ENCODE measurements at places on chromosomes 13 and 19.

DNA sequence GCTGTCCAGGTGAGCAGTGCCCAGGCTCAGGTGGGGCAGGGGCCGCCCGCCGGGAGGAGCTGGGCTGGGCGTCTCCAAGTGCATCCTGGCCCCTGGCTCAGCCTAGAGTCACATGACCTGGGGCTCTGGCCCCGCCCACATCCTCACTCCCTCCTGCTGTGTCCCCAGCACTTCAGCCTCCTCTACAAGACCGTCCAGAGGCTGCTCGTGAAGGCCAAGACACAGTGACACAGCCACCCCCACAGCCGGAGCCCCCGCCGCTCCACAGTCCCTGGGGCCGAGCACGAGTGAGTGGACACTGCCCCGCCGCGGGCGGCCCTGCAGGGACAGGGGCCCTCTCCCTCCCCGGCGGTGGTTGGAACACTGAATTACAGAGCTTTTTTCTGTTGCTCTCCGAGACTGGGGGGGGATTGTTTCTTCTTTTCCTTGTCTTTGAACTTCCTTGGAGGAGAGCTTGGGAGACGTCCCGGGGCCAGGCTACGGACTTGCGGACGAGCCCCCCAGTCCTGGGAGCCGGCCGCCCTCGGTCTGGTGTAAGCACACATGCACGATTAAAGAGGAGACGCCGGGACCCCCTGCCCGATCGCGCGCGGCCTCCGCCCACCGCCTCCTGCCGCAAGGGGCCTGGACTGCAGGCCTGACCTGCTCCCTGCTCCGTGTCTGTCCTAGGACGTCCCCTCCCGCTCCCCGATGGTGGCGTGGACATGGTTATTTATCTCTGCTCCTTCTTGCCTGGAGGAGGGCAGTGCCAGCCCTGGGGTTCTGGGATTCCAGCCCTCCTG is 16.8 kb upstream of the CELF5 start:
- DNase-seq: no peak

GRCh38 chr19:28999724-29000433 is 213.1 kb downstream of the UQCRFS1 start:
- DNase-seq: no peak

- no peak for DNase-seq
These were observed 338 bp downstream of the RGCC start for GRCh38 chr13:41457589-41458186.

DNA sequence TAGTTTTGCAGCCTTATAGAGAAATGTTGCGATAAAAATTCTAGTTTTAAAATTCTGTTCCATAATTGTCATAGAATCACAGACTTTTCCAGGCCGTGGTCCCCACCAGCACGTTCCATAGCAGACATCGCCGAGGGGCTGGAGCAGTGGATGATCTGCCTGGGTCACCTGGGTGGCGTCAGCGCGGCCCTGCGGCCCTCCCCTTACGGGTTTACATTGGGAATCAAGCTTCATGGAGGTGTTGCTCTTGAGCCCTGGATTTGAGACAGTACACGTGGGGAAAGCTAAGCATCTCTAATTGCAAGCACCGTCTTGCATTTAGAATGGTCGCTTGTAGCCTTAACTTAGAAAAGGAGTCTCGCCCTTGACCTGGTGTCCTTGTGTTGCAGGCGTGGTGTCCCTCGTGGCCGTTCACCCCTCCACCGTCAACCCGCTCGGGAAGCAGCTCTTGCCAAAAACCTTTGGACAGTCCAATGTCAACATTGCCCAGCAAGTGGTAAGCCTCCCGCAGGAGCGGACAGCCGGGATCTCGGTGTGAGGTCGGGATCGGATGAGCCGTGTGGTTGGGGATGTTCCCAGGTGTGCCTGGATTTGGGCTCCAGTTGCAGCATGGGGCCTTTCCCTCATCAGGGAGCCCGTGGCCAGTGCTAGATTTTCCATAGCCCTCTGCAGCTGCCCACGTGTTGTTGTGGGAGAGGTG is 35.1 kb downstream of the ATP4B start:
- no peak for DNase-seq

GRCh38 chr13:48167866-48168265 is 65.1 kb upstream of the ITM2B start:
- no peak for DNase-seq

Data from stimulated activated CD4-positive, alpha-beta T cell treated with anti-CD3 and anti-CD28 coated beads, Interleukin-2, amount 100 ng/mL, for 4 hours (primary cell).